ENCODE measurements at places on chromosomes 12 and 14.

DNA sequence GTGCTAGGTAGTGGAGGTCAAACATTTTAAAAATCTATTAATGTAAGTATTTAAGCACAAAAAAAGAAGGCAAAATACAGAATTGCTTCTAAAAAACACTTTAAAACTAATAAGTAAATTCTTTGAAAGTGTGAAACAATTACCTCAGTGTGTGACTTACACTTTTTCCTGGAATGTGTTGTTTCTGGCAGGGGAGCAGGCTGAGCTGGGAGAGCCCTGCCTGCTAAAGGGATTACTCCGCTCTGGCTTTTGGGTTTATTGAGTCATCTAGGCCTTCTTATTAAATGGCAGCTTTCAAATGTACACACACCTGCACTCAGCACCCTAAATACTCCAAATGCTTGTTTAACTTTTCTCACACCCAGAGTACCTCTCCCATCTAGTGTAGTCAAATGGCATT is 279.8 kb downstream of the AKAP6 start:
- no peak for DNase-seq

GRCh38 chr14:93719256-93719655 is 69.0 kb downstream of the PRIMA1 start:
- no peak for DNase-seq

DNA sequence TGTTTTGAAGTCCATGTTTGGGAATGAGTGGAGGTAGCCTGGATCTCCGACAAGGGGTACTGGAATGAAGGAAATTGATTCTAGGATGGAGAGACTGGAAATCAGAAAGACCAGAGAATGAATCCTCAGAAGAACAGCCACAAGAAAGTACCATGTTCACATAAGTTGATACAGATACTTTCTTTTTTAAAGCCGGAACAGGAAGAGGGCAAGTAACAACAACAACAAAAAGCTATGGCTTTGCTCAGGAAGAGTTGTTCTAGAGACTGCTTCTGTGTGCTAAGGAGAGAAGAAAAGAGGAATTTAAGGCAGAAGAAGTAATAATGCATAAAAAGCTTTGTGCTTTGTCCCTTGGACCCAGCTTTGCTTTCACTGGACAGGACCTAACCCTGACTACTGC is 6.2 kb downstream of the TC2N start:
- no peak for DNase-seq

GRCh38 chr14:72488514-72488913 is 405.4 kb downstream of the DPF3 start:
- DNase-seq, result no peak

GRCh38 chr14:31194661-31195060 is 12.9 kb downstream of the HECTD1 start:
- DNase-seq, result no peak

GRCh38 chr14:57987596-57988300 is 121.9 kb upstream of the SLC35F4 start:
- DNase-seq, result no peak

DNA sequence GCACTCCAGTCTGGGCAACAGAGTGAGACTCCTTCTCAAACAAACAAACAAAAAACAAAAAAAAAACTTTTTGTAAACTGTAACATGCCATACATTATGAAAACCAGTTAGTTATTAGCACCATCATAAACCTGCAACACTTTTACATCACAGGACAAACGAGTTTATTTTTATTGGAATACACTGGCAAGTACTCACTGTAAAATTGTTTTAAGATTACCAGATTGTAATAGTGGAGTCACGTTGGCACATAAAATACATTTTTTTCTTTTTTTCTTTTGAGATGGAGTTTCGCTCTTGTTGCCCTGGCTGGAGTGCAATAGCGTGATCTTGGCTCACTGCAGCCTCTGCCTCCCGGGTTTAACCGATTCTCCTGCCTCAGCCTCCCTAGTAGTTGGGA is 15.7 kb downstream of the FKBP3 start:
- no peak for DNase-seq

- no peak for DNase-seq
Observed at GRCh38 chr12:40351976-40352375, 127.2 kb downstream of the LRRK2 start.

DNA sequence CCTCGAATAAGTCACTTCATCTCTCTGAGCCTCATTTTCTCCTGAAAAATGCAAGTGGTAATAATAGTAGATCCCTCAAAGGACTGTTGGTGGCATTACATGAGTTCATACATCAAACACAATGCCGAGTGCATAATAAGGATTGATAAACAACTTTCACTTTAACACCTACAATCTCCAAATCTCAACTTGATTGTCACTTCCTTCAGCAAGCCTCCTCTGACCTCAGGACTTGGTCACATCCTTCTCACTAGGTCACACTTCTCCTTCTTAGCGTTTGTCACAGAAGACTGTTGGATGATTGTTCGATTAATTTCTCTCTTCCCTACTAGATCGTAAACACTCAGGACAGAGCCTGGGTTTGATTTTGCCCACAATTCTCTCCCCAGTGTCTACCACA is 7.9 kb upstream of the PRKAB1 start:
- no peak for DNase-seq

DNA sequence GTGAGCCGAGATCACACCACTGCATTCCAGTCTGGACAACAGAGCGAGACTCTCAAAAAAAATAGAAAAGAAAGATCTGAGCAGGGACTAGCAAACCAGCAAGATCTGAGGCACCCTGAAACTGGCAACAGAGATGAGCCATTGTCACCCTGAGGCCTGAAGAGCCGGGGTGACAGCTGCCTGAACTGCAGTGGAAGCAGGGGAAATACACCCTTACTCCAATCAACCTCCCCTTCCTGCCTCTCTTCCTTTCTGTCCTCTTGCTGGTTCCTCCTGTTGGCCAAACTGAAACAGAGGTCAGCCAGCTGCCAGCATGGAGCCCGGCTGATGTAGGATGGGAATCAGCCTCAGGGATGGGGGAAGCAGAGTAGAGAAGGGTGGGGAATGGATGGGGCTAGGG is 192.0 kb downstream of the CHST11 start:
- DNase-seq, result no peak

DNA sequence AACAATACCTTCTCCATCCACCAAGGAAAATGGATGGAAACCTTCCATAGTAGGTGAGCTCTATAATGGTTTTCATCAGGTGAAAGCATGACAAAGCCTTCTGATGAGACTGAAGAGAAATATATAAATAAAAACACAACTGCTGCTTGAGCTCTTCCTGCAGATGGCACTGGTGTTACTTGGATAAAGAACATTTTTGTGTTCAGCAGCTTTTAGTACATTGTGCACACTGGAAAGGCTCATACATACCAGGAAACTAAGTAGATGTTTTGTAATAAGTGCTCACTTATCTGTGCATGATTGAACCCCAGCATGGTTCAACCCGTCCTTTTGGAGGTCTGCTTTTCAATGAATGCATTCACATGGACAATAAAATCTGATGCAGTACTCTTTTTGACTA is 357.3 kb upstream of the MIS18BP1 start:
- DNase-seq, result no peak

GRCh38 chr12:19614601-19615383 is 175.5 kb downstream of the AEBP2 start:
- no peak for DNase-seq
